ENCODE measurements at places on chromosomes 2 and 18.

- DNase-seq: no peak
Observed at GRCh38 chr2:111896024-111896423, 2.4 kb upstream of the MERTK start.

- DNase-seq: no peak
Observed at GRCh38 chr2:83238111-83238510, 1221.0 kb downstream of the SUCLG1 start.

- DNase-seq: no peak
Observed at GRCh38 chr2:197538412-197538811, 22.5 kb downstream of the MOB4 start.

DNA sequence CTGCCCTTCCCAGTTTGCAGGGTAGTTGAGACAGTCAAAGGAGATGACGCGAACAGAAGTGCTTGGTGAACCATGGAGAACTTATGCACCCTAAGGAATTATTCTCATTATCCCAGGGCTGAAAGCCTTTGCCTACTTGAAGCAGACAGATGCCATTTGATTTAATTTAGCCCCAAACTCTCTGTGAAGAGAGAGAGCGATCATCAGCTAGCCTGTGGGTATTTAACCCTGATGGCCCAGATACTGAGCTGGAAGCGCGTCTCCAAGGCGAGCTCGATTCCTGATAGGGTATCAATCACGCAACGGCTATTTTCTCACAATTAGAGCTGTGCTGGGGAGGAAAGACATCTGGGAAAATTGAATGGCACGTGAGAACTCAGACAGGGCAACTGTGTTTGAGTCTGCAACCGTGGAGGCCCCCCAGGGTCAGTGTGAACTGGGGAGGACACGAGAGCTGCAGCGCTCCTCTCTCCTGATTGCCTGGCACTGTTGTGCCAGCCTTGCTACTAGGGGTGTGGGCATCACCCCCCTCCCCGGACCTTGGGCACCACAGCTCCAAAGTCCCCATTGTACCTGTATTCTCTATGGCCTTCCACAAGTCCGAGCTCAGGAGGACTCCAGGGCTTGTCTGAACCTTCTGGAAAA, 73.2 kb downstream of the CAPN13 start:
- no peak for DNase-seq

DNA sequence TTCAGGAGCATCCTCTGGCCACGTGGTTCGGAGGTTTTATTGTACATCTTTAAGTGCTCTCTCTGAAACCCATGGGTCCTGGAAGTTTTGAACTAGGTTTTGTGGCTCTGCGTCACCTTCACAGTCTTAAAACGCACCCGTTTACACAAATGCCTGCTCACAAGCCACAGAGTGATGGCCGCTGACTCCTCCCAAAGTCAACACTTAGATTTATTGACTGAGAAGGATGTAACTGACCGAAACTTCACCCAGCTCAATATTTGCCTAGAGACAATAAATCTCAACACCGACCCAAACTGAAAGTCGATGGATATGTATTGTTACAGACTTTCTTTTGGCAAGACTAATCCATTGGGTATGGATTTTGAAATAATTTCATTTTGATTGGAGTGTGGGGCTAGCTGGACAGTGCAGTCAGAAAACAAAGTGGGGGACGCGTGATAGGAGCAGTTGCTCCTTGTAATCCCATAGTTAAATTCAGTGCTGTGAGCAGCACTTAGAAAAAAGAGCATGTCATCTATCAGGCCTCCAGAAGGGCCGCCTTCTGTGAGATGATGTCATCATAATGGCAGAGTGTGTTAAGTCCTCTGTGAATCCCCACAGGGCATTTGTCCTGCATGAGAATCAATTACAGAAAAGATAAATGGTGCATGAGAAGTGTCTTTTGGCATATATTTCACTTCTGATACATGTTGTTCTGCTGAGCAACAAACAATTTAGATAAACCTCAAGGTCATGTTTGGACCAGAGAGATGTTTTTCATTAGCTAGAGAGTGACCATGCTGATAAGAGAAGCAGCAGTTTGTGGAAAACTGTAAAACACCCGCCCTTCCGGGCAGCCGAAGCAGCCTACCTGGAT, 183.7 kb downstream of the INO80D start:
- peak; percentile 59 for DNase-seq

Data from brain (organoid and tissue), 16 donors.